ENCODE measurements at places on chromosomes 3 and 15.

GRCh38 chr3:78610462-78611125, 1157.2 kb downstream of the ROBO1 start:
- no peak for DNase-seq

- no peak for DNase-seq
These were observed 111.0 kb upstream of the TJP1 start for GRCh38 chr15:29933042-29933803.

DNA sequence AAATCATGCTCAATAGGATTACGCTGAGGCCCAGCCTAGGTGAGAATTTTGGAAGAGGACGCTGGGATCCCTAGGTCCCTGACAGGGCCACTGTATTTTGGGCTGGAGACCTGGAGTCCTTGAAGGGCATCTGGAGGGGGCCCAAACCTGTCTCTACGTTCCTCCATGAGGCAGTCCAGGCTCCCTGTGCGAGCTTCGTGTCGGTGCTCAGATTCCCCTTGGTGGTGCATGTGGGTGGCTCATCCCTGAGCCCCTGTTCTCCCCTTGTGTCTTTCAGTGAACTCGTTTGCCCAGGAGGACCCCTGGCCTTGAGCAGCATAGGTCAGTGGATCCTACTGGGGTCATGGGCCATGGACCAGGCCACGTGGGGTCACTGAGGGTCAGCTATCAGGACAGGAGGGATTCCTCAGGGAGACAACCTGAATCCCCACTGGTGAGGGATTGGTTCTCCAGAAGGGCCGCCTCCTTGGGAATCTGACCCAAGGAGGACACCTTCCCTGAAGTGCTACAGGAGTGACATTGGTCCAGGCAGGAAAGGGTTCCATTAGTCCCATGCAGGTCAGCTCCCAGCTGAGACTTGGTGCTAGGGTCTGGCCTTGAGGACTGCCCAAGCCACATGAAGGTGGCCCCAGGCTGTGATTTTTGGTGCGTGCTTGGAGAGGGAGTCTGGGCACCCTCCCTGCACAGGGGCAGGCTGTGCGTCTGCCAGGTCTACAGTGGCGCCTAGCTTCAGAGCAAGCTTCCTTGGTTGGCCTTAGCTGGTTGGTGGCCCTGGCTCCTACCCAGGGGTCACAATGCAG, 229.8 kb downstream of the SNRPN start:
- DNase-seq, result no peak

DNA sequence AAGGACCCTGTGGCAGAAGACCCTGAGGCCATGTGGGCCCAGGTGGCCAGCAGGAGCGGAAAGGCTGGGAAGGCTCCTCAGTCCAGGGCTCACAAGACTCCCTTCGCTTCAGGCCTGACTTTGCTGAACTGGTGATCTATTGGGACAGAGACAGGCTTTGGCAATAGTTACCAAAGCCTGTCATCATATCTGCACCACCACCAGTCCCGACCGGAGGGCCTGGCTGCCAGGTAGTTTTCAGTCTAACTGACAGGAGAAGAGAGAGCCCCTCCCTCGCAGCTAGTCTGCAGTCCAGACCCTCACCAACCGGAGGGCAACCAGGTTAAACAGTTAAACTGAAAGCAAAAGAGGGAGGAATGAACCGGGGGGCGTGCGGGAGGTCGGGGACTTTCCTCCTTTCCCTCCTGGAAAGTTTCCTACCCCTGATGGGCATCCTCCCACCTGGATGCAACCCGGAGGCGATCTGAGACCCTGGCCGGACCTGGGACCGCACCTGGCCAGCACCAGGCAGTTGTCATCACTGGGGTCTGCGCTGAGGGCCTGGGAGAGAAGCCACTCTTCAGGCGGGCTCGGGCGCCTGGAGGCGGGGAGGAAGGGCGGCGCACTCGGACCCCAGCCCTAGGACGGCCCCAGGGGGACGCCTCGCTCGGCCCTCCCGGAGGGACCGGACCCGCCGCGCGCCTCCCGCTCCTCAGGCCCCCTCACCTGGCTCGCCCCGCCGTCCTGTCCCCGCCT, 435 bp downstream of the RAB27A start:
- no peak for DNase-seq

GRCh38 chr15:60969658-60970057, 259.4 kb downstream of the RORA start:
- DNase-seq, result no peak

GRCh38 chr3:17061005-17061404, 176.2 kb downstream of the PLCL2 start:
- DNase-seq, result no peak
